ENCODE measurements at places on chromosomes 5 and 9.

- no peak for DNase-seq
Observed at GRCh38 chr9:35713578-35713977, 18.4 kb downstream of the TLN1 start.

- no peak for DNase-seq
Observed at GRCh38 chr9:14029806-14030374, 284.1 kb downstream of the NFIB start.

DNA sequence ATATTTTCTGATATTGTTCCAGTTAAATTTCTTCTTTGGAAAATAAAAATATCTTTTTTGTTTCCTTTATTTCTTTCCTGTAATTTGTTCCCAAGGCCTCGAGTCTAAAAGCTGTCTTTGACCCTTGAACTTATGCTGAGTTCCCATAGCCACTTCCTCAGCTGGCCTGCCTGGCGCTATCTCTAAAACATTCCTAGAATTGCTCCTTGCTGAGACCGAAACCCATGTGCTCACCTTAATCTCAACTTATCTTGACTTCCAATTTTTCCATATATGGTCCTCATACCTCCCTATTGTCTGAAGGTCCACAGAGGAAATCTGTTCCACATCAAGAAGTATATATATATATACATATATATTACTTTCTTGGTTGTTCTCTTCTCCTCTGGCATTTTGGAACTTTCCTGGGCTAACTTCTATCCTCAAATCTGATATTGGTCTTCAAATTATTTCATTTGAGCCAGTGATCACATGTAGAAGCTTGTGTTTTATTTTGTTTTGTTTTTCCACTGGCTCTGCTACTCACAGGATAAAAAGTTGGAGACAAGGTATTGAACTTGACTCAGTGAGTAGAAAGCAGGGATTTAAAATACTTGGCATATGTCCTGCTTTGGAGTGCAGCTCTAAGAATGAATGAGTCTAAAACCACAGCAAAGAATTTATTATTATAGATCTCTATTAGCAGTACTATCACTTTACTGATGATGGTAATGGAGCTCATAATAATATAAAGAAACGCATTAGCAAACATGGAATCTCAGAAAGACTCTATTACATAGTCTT is 45.2 kb downstream of the ENC1 start:
- DNase-seq: no peak

DNA sequence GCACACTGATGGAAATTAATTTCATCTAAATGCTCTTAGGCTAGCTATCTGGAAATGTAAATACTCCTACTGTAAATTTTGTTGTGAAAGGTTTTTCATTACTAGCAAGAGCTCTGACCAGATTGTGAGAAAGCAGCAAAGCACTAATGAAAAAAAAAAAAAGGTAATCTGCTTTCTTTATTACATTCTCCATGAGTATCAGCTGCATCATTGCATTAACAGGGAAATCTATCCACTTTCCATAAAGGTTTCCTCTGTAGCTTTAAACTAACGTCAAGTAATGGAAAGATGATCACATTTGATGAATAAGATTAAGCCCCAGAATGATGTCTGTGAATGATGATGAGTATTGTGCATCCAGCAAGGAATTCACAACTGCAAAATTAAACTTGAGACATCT is 790.6 kb upstream of the TYRP1 start:
- DNase-seq: no peak

DNA sequence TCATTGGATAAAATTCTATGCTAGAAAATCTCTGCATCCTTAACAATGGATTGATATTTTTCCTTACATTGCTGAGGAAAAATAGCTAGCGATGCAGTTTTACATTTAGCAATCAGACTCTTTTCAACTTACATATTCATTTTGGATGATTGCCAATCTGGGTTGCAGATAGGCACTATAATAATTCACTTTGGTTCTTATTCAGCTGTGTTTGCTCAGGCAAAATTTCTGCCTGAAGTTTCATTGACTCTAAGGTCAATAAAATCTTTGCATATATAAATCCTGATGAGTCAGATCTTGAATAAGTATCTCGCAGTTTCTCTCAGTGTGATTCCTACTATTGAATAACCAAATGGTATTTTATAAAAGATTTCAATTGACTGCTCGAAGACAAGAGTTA is 1105.8 kb downstream of the CDH18 start:
- no peak for DNase-seq

DNA sequence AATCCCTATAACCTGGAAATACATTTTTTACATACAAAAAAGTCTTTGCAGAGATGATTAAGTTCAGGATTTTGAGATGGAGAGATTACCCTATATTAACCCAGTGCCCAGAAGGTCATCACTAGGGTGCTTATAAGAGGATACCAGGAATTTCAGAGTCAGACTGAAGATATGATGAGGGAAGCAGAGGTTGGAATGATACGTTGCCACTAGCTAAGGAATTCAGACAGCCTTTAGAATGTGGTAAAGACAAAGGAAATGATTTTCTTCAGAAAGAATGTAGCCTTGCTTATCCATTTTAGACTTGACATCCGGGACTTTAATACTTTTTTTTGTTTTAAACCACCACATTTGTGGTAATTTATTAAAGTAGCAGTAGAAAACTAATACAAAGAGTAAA is 2176.8 kb upstream of the C9orf72 start:
- no peak for DNase-seq

DNA sequence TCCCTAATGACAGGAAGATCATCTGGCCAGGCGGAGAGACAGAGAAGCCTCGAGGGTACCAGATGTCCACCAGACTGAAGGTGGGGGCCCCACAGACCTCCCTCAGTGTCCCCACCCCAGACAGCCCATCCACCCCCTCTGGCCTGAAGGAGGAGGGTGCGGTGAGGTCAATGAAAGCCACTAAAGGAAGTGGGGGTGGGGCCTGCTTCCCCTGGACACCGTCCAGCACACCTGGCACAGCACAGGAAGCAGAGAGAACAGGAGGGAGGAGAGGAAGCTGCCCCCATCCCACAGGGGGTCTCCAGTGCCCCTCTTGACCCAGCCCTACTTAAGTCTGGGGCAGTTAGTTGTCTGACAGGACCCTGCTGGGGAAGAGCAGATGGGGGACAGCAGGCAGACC is 11.2 kb downstream of the LRRC26 start:
- DNase-seq: no peak

- DNase-seq: no peak
Observed at GRCh38 chr5:16808021-16808420, 128.1 kb downstream of the MYO10 start.

DNA sequence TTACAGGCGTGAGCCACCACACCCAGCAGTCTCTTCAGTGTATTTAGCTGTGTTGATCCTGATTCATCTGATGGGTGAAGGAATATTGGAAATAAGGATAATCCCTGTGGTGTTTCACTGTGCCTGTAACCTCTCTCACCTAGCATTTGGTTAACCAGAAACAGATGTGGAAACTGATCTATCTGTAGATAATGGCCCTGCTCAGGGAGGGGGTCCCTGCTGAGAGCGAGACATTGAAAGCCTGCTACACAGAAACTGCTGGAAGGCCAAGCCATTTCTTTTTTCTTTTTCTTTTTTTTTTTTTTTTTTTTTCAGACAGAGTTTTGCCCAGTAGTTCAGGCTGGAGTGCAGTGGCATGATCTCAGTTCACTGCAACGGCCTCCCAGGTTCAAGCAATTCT is 28.4 kb downstream of the QRFP start:
- no peak for DNase-seq

GRCh38 chr5:175745210-175745609 is 87.3 kb downstream of the HRH2 start:
- DNase-seq: no peak
